BJ (cell line): ENCODE measurements at places on chromosomes 16 and 17.
A peak's percentile ranks its signal among the peaks of the same experiment; 100 is the strongest.

- no peak for DNase-seq
Observed at GRCh38 chr16:17305694-17306093, 165.1 kb downstream of the XYLT1 start.

DNA sequence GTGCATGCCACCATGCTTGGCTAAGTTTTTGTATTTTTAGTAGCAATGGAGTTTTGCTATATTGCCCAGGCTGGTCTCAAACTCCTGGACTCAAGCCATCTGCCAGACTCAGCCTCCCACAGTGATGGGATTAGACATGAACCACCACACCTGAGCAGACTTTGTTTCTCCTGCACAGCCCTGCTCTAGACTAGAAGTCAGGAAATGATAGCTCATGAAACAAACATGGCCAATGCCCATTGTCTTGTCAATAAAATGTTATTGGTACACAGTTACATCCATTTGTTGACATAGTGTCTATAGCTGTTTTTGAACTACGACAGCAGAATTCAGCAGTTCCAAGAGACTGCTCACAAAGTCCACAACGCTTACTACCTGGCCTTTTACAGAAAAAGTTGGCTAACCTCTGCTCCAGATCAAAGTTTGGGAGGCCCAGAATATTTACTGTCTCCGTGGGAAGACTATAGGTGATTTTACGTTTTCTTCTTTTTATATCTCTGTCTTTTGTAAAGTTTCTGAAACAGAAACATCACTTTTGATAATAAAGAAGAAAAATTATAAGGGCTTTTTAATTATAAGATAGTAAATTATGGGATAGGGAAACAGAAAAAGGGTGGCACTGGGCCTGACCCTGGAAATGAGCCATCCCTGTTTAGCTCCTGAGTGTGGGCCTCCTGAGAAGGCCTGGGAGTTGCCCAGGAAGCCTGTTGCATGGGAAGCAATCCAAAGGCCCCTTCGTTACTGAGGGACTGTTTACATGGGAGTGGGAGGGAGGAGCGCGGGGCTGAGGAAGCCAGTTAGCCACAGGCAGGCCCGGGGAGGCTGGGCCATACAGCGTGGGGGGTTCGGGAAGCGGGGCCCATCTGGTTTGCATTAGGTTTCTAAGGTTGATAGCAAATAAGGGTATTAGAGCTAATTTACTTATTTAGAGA is 201.5 kb downstream of the IRF8 start:
- peak; percentile 0 for DNase-seq

DNA sequence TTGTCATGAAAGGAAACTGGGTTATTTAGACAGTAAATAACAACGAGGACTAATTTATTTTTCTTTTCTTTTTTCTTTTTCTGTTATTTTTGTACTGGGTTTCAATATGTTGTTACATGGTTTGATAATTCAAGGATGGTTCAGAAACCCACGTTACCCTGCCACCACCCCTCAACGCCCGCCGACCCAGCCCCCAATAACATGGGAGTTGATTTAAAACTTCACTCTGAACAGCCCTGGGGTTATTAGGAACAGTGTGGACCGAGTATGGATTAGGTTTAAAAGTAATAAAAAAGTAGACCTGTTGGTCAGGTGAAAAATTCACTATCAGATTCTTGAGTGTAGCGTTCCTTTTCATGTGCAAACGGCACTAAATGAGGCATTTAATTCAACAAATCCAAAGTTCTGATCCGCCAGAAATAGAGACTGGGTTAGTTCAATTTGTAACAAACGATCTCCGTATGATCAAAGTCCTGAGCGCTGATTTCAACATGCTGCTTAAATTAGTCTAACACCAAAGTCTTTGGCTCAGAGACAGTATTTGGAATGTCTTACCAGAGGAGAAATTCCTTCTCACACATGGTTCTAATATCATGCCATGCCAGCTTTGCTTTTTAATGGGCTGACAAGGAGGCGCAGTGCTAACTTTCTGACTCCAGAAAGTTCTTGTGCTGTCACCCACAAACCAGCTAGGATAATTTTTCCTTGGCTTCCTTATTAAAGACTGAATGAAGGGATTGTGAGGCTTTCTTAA is 173.1 kb upstream of the IRX3 start:
- peak; percentile 51 for DNase-seq

GRCh38 chr16:67184995-67185650 is 1.4 kb upstream of the MATCAP1 start:
- no peak for DNase-seq

DNA sequence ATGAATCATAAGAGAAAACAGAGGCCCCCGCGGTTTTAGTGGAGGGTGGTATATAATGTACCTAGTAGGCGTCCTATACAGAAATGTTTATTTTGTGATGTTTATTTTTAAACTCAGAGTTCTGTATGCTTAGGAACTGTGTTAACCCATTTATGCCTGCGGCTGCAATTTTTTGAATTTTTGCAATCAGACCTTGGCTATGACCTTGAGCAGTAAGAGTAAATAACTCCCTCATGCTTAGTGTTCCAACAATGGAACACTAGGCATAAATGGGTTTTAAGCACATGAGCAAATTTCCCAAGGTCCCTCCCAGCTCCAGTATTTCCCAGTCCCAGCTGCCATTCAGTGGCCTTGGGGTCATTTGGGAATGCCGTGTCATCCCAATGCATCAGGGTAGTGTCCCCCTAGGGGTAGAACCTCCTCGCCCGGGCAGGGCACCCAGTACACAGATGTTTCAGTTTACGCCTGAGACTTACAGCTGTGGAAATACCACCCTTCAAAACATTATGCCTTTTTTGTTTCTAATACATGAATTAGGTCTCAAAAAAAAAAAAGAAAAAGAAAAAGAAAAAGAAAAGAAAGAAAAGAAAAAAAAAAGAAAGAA is 605.8 kb upstream of the CDH11 start:
- no peak for DNase-seq

DNA sequence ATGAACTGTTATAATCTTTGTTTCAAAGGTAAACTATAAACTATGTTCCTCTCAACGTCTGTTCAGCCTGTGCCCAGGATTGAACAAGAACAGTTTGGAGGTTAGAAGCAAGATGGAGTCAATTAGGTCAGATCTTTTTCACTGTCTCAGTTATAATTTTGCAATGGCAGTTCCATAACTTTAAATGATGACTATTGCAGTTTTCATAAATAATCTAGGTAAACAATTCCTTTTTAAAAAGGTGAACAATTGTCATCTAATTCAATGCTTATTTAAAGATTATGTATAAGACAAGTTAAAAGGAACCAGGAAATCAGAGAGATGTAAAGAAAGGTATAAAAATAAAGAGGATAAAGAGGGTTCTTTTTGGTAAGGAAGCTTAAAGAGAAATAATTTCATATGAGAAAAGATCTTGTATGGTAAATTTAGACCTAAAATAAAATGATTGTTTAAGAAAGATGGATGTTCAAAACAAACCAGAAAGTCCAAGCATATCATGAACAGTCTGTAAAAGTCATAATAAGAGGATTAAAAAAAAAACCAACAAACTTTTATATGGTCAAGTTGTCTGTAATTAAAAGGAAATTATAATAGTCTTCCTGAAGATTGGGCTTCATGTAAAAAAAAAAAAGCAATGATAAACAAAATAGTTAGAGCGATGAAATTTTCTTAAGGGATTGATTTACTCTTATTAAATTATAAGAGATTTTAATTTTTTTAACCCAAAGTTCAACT is 6.1 kb downstream of the KRTAP4-9 start:
- DNase-seq, result no peak

GRCh38 chr17:15278380-15278779 is 13.3 kb upstream of the PMP22 start:
- DNase-seq, result no peak

GRCh38 chr16:59573528-59574271 is 839.6 kb upstream of the GOT2 start:
- DNase-seq, result no peak
